Adipocyte (in vitro differentiated cells): ENCODE measurements at places on chromosomes 4 and X.

DNA sequence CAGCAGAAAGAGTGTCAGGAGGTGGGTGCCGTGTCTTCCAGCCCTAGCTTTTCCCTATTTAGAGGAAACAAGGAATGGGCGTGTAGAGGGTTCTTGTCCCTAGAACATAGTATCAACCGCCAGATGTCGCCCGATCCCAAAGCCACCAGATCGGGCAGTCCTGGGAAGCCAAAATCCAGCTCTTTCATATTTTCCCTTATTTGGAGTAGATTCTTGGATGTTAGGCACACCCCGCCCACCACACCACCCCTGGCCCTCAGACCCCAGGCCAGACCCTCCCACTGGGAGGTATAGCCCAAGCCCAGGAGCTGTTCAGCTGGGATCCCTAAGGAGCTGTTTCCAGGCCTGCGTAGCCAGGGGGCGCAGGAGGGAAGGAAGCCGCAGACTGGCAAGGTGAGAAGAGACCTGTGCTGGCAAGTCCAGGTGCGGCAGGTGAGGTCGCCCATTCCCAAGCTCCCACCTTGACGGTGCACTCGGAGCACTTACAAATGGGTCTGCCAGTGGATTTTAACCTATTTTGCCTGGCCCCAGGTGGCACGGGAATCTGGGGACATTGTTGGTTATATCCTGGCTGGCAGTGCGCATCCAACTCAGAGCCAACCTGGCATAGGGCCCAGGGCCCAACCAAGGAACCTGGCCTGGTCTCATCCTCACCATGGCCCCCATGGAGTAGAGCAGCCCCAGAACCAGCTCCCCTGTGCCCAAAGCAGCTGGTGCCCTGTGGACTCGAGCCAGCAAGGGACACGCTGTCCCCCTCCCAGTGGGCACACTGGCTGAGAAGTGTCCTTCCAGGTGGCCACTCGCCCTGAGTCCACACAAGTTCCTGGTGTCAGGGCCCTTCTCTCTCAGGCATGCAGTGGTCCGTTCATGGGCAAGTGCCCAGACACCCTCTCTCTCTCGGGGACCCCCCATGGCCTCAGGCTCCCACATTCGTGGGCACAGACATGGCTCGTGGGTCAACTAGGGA, 811 bp downstream of the FLNA start:
- peak; percentile 84 for DNase-seq

GRCh38 chrX:134949271-134949670, 41.5 kb upstream of the SMIM10 start:
- DNase-seq, result no peak

DNA sequence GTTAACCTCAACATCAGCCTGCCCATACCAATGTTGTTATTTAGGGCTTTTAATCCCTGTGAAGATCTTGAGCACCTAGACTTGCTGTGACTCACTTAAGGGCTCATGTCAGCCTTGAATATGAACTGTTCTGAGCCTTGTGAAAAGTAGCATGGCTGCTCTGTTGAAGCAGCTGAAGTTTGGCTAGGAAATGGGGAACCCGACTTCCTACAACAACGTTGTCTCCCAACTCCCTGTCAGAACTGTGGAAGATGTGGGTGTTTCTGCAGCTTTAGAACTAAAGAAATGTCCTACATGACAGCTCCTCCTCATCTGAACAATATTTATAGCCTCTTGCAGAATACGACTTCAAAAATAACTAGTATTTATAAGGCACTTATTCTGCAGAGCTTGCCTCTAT, 27.5 kb downstream of the STOX2 start:
- no peak for DNase-seq

- DNase-seq, result peak; percentile 4
These were observed 15.6 kb downstream of the PAQR3 start for GRCh38 chr4:78923464-78924312.

GRCh38 chr4:54709400-54709799, 51.6 kb downstream of the KIT start:
- peak; percentile 8 for DNase-seq

- DNase-seq, result no peak
These were observed 44.1 kb upstream of the SPANXD start for GRCh38 chrX:141742666-141743065.

GRCh38 chrX:56279863-56280262, 47.7 kb downstream of the KLF8 start:
- DNase-seq, result no peak

DNA sequence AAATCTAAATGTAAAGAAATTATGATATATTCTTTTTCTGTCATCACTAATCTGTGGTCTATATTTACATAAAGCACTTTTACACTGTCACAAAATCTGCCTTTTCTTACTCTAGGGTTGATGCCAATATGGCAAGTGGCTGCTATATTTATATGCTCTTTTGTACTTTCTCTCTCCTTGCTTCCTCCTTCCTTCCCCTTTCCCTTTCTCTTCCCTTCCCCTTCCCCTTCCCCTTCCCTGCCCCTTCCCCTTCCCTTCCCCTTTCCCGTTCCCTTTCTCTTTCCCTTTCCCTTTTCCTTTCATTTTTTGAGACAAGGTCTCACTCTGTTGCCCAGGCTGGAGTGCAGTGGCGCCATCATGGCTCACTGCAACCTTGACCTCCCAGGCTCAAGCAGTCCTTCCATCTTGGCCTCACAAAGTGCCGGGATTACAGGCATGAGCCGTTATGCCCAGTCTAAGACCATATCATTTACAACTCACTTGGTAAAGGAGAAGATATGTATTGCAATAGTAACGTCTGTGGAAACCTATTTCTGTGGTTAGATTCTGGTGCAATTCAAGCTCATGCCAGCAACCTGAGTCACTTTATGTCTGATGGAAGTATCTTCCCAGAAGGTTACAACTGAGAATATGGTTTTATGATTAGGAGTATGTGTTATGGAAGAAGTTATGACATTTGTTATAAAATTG, 13.9 kb upstream of the PLAC8 start:
- peak; percentile 78 for DNase-seq

GRCh38 chrX:119686087-119686691, 6.8 kb downstream of the SEPTIN6 start:
- DNase-seq, result peak; percentile 50

DNA sequence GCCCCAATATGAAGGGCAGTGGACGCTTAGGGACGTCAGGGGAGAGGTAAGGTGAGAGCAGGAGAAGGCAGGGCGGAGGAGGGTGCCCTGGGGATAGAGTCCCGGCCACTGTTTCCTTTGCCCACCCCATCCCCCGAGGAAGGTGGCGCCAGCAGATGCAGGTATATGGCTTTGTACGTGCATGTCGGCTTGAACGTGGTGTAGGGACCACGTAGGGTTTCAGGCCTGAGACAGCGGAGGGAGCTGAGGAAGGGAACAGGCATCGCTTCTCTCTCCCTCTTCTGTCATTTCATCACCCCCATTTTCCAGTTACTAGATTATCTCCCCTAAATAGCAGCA, 97.9 kb downstream of the PHKA2 start:
- DNase-seq, result no peak

- DNase-seq, result peak; percentile 46
These were observed 14.8 kb upstream of the GPRASP2 start for GRCh38 chrX:102697494-102697893.

DNA sequence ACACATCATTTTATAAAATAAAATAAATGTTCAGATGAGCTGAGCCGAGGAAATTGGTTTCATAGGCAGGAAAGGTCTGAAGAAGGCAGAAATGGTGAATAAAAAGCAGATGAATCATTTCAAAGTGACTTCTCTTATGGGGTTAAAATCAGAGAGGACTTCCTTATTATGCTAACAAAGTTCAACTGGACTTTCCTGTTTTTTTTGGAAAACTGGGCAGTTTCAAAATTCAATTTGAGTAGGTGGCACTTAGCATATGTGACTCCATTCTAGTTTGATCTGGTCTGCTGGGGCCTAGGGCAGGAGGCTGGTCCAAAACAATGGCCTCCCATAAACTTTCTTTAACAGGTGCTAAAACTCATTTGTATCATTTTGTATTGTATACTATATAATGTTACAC, 1794.9 kb upstream of the TENM3 start:
- DNase-seq, result no peak

DNA sequence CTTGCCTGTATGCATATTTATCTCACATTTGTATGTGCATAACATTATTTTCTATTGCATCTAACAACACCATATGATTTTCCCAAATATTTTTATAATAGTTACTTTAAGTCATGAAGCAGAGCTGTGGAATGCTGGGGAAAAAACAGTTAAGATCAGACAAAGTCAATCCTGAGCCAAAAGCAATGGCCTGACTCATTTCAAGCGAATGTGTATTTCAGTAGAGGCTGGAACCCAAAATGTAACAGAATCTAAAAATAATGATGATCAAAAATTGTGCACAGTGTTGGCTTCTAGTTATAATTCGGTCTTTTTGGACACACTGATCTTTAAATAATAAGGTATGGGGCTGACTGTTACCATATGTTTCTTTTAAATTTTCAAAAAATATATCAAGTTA, 516.2 kb upstream of the ADGRL3 start:
- peak; percentile 89 for DNase-seq

- no peak for DNase-seq
These were observed 17.0 kb upstream of the SYTL5 start for GRCh38 chrX:37989304-37989703.

DNA sequence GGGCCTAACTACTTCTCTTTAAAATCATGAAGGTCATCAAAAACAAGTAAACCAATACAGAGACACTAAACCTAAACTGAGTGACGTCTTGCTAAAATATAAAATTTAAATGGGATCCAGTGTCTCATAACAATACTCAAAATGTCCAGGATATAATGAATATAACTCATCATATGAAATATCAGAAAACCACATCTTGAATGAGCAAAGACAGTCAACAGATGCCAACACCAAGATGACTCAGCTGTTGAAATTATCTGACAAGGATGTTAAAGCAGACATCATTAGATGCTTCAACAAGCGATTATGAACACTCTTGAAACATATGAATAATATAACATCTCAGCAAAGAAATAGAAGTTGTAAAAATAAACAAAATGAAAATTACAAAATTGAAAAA, 8.3 kb downstream of the NAP1L2 start:
- no peak for DNase-seq

GRCh38 chr4:80125252-80126177, 52.5 kb upstream of the ANTXR2 start:
- peak; percentile 68 for DNase-seq

DNA sequence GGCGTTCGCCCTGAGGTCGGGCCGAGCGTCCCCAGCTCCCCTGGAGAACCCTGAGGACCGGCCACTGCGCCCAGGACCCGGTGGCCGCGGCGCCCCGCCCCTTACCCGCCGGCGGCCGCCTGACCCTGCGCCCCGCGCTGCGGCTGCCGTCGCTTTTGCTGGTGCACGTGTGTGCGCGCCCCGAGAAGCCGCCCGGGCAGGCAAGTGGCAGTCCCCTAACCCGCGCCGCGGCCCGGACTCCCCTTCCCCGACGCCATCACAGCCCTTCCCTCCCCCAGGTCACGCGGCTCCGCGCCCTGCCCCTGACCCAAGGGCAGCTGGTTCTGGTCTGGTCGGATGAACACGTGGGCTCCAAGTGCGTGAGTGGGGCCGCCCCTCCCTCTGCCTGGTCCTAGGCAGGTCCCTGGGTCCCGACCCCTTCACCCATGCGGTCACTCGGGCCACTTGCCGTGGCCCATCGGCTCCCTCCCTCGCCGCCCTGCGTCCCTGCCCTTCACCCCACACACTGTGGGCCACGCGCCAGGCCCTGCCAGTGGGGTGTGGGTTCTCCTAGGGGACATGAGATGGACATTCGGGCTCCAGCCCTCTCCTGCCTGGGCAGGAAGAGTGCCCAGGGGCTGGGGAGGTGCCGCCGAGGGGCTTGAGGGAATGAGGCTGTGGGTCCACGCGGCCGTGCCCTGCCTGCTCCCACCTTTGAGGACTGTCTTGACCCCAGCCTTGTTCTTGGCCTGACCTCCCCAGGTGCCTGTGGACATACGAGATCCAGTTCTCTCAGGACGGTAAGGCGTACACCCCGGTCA, 8.0 kb upstream of the FGFRL1 start:
- no peak for DNase-seq

DNA sequence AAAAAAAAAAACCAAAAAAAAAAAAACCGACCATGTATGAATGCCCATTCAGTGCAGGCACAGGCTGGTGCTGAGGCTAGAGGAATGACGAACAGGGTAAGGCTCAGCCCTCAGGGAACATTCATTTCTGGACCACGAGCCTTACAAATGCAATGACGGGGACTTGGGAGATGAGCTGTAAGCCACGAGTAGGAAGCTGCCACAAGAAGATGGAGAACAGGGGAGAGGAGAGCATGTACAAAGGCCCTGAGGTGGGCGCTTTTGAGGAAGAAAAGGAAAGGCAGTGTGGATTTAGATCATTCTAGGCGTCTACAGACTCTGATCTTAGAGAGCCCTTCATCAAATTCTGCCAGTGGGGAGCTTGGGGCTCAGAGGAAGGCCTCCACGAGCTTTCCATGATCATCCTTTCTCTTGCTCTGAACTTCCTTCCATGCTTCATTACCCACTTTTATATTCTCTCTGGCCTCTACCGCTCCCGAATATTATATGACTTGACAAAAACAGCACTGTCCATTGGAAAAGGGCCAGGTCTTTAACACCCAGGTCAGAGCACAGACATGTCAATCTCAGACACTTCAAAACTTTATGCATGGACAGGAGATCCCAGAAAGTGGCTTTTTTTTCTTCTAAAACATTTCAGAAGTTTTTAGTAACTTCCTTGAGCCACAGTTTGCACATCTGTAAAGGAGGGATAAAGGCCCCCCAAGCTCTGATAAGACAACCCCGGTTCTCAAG, 3.3 kb upstream of the ZNF518B start:
- no peak for DNase-seq

- DNase-seq, result peak; percentile 60
These were observed 277.1 kb upstream of the TENM3 start for GRCh38 chr4:181966104-181966551.

GRCh38 chr4:4472344-4472958, 69.4 kb downstream of the STX18 start:
- no peak for DNase-seq

- DNase-seq, result no peak
These were observed 11.3 kb downstream of the RGS12 start for GRCh38 chr4:3303923-3304710.

- peak; percentile 95 for DNase-seq
These were observed at the start of gene FBXL5 for GRCh38 chr4:15655223-15656037. Gene FBXL5 (minus strand): TSS chr4:15655357. CDS start chr4:15655287, 70 bp downstream.

- no peak for DNase-seq
These were observed 86.0 kb upstream of the PGRMC2 start for GRCh38 chr4:128373628-128374027.

DNA sequence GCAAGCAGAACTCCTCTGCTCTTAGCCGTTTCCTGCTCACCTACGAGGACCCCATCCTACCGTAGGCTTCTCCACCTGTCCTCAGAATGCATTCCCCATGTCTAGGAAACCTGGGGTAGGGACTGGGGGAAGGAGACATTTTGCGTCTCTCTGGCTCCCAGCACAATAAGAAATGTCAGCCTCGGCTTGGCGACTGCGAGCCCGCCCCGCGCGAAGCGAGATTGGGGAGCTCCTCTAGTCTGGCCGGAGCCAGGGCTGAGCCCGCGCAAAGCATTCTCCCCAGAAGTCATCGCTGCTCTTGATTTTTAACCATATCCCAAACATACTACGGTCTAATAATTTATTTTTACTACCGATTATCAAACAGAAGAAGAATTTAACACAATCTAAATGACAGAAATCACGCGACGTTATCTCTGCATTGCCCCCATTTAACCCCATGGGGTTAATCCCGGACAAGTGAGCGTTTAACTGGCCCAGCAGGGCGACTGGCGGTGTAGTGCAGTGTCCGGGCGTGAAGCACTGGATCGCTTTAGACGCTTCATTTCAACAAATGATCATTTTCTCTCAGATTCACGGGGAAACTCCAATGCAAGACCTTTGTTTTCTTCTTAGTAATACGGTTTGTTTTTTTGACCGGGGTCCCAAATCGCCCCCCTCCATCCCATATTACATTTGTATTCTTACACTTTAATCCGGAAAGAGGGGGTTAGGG, 8.0 kb upstream of the PITX2 start:
- DNase-seq, result no peak

GRCh38 chr4:70936200-70936787, 34.1 kb downstream of the MOB1B start:
- DNase-seq, result peak; percentile 36
